Substantia nigra (tissue), 51 donors: ENCODE measurements at places on chromosomes 13 and 19.
A peak's percentile ranks its signal among the peaks of the same experiment; 100 is the strongest.

DNA sequence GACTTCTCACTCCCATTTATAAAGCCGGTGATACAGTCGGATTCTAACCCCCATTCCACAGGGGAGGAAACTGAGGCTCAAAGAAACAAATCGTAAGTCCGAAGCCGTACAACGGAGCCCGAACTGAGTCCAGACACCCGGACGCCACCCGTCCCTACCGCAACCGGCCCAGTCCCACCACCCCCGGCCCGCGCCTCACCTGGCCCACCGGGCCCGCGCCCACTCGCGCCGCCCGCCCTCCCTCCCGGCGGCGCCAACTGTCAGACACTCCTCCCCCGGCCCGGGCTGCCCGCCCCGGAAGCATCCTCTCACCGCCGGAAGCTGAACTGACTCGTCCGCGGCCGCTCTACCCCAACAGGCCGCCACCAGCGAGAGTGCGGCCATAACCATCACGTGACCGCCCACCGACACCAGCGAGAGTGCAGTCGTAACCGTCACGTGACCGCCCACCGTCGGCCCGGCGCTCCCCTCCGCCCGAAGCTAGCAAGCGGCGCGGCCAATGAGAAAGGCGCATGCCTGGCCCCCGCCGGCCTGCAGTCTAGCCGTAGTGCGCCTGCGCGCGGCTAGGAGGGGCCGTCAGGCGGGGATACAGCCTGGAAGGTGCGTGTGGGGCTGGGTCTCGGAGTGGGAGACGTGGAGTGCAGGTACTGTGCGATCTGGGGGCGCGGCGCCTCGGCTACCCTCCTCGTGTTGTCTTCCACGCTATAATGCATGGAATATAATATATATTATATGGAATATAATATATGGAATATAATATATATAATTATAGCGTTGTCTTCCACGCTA, at the start of the genes C19orf47 and PLD3:
Gene C19orf47 (minus strand): TSS at position 273 of the 789 bp plus-strand sequence. CDS start 6,540 bp downstream, outside the sequence.
Gene PLD3 (plus strand): TSS at position 571 of the 789 bp plus-strand sequence. CDS start 17,789 bp downstream, outside the sequence.
- DNase-seq, result peak; percentile 99

GRCh38 chr13:46896341-46897137, at the start of gene HTR2A:
Gene HTR2A, minus strand, starts transcription at chr13:46897053. Its CDS starts 1,147 bp downstream, at chr13:46895906.
- DNase-seq, result peak; percentile 2

DNA sequence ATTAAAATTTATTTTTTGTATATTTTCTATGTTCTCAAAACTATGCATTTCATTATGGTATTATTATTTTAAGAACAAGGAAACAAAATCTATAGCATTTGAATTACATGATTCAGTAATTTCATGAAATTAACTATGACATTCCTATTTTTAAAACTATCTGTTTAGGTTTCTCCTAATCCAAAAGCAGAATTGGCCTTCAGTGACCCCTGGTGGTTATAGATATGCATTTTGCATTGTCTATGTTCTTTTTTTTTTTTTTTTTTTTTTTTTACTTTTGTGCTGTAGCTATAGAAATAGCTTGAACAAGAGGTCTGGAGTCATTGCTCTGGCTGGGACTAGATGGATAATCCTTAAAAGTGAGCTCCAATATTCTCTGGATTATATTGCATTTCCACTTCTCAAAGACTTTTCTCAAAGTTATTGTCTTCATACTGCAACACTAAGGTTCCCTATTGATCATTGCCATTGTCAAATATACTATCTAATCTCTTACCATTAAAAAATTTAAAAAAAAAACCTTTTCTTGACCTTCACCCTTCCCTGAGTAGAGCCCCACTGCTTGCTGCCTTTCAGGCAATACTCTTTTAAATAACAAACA, 15.9 kb upstream of the DNAJC3 start:
- DNase-seq, result no peak

GRCh38 chr13:51826606-51827005, 18.4 kb downstream of the TMEM272 start:
- DNase-seq, result no peak

GRCh38 chr13:99357131-99357596, 50.0 kb upstream of the GPR183 start:
- DNase-seq, result no peak

DNA sequence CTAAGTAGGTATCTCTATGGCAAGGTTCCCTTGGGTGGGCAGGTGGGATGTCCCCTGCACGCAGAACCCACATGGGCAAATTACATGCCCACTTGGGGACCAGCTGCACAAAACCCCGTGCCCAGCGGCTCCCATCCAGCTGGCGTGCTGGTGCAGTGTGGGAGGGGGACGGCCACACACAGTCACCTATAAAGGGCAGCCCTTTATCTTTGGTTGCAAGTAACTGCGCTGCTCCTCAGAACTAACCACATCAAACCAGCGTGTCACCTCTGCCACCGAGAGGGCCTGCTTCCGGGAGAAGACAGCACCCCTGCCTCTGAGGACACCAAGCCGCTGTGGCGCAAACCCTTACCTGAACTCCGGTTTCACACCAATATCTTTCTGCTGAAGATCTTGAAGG, 32.2 kb downstream of the ANKRD27 start:
- no peak for DNase-seq

- no peak for DNase-seq
Measured at GRCh38 chr13:41961466-41961760, 504 bp upstream of the VWA8 start.

GRCh38 chr19:17706750-17707181, 12.5 kb upstream of the MAP1S start:
- DNase-seq, result peak; percentile 39

DNA sequence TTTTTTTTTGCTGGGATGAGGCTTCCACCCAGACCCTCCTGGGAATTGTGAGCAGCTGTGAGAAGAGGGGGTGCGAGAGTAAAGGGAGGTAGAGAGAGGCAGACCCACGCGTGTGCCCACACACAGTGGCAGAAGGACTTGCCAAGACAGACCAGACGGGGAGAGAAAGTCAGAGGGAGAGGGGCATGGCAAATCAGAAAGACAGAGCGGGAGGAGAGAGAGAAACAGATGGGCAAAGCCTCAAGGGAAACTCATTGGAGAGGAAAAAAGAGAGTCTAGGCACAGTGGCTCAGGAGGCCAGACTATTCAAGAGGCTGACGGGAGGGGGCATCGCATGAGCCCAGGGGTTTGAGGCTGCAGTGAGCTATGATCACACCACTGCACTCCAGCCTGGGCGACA, 17.0 kb downstream of the CATSPERG start:
- no peak for DNase-seq

GRCh38 chr19:29541473-29542253, 15.9 kb downstream of the VSTM2B start:
- DNase-seq, result no peak

GRCh38 chr19:35522745-35523327, 5.3 kb downstream of the SBSN start:
- DNase-seq, result no peak

DNA sequence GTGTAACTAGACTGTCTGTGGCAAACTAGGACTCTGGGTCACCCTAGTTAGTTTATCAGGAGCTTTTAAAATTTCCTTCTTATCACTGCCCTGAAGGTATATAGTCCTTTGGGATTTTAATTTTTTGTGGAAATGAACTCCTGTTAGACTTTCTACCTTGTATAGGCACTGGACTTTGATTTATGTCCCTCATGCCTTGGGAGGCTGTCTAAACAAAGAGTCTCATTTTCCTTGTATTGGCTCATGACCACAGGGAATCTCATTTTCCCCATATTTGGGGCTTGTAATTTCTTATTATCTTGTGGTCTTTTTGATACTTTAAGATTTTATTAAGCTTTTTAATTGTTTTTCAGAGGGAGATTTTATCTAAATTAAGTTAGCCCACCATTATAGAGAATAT, 21.4 kb downstream of the KCTD4 start:
- no peak for DNase-seq

DNA sequence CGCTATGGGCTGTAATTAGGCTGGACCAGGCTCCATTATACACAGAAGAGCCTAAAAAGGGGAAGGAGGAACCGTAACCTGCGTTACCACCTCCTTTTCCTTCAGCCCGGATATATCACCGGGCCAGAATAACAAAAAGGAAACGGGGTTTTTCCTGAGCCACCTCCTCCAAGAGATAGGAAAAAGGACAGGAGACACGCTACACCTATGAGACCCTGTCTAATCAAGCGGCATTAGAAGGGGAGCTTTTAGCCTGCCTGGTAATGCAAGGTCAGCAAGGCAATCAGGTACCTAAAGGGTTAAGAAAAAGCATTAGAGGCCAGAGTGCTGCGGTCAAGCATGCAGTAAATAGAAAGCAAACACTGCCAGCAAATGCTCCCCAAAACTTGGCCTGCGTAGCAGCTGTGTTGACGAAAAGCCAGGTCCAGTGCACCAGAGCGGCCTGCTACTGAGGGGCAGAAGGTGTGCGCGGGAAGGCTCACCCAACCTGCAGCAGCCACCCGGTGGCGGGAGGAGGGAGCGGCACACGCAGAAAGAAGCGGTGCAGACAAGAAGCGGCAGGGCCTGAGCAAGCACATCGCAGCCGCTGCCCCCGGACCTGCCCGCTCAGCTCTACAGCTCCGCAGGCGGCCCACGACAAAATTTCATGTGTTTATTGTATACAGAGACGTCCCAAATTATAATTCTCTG, 1466.1 kb downstream of the UQCRFS1 start:
- DNase-seq, result no peak

GRCh38 chr19:38425810-38426466, at the start of gene RASGRP4:
Gene RASGRP4, minus strand, starts transcription at chr19:38426219. Its CDS starts 128 bp downstream, at chr19:38426091.
- DNase-seq, result no peak

- DNase-seq, result no peak
Measured at GRCh38 chr19:30540761-30541160, 168.6 kb downstream of the ZNF536 start.

DNA sequence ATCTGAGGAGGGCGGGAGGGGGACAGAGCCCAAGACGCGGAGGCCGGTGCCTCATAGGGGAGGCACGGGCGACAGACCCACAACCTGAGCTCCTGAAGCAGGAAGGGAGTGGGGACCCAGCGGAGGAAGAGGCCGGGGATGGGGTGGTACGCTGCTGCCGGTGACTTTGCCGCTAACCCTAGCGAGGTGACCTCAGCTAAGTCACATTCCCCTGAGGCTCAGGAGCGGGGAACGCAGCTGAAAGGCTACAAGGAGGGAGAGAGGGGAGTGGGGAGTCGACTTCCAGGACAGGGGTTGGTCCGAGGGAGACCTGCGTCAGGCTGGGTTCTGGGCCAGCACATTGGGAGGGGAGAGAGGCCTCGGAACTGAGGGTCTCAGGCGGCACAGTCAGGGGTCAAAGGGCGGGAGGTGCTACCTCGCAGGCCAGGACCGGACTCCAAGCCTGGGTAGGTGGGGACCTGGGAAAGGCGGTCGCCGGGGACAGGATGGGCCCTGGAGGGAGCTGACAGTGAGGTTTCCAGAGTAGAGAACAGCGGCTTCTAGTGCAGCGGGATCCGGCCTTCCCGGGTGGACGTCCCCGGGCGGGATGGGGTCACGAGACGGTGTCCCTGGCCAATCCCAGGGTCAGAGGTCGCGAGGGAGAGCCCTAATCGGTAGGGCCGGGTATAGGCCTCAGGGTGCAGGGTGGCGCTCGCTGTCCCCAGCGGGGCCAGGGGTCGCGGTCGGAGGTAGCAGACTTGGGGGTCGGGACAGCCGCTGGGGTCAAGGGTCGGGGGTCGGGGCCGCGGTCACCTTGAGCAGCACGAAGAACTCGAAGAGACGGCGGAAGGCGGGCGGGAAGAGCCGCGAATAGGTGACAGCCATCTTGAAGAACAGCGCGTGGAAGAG, 699 bp downstream of the TMEM259 start:
- DNase-seq, result no peak

- no peak for DNase-seq
Measured at GRCh38 chr19:6362351-6362801, 1.0 kb downstream of the CLPP start.

- peak; percentile 30 for DNase-seq
Measured at GRCh38 chr19:43634506-43634871, 5.2 kb downstream of the CADM4 start.

DNA sequence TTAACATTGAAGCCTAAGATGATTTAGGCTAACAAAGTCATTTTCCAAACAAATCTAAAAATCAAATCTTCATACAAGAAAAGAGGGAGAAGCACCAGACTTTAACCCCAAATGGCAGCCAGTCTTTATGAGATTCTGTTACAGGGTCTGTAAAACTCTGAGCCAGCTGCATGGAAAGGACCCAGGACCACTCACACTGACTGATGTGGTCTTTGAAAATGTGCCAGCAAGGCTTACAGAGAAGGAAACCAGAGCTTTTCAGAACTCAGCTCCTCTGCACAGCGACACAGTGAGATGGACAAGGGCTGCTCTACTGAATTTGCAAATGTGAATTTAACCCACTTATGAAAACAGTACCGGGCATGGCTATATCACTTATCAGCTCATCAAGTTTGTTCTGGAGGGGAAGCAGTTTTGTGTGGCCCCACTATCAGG, 98.8 kb upstream of the SERP2 start:
- no peak for DNase-seq

DNA sequence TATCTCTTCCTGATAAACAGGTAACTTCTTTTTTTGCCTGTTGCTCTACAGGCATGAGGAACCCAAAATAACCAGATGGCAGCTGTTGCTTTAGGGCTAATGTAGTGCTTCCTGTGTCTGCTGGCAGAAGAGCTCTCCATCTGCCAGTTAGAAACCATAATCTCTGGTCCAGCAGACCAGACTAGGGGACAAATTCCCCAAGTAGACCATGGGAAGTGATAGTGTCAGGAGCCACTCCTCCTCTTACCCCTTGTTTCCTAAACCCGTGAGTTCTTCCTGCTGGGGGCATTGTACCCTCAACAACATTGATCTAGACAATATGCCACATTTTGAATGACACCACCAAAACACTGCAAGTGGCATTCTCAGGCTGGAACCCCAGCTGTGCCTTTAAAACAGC, 135.9 kb downstream of the DLEU7 start:
- DNase-seq, result no peak

DNA sequence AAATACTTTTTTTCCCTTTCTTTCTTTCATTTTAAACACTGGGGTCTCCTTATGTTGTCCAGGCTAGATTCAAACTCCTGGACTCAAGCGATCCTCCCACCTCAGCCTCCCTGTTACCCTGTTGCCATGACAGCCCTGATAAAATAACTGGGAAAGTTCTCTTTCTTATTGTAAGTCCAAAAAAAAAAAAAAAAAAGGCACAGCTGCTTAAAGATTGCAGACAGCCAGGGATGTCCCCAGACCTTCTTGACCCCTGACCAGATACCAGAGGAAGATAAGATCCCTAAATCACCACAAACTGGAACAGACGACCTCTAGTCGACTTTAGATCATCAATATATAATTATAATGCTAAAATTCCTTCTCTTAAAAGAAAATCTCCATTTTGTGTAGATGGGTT, 1.1 kb upstream of the MVB12A start:
- no peak for DNase-seq

- DNase-seq, result no peak
Measured at GRCh38 chr19:48379058-48379457, 12.3 kb downstream of the KDELR1 start.

- DNase-seq, result no peak
Measured at GRCh38 chr19:54448040-54448773, 792 bp upstream of the LENG8 start.

GRCh38 chr13:39575641-39576238, 27.3 kb downstream of the LHFPL6 start:
- no peak for DNase-seq
